ENCODE measurements at places on chromosomes 11 and 22.

DNA sequence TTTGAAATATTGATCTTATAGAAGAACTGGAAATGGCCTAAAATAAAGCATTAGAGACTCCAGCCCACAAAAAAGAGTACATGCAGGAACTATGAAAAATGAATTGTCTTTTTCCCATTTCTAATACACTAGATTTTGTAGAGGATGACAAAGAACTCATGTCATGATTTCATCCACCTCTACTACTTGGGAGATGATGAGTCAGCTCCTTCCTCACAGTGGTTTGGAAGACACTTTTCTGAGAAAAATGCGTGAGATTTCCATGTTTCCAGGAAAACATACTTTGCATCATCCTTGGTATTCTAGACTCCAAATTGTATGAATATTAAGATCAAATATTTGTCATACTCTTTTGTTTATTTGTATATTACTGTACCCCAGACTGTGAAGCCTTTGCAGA is 500.5 kb downstream of the FAM181B start:
- no peak for DNase-seq

DNA sequence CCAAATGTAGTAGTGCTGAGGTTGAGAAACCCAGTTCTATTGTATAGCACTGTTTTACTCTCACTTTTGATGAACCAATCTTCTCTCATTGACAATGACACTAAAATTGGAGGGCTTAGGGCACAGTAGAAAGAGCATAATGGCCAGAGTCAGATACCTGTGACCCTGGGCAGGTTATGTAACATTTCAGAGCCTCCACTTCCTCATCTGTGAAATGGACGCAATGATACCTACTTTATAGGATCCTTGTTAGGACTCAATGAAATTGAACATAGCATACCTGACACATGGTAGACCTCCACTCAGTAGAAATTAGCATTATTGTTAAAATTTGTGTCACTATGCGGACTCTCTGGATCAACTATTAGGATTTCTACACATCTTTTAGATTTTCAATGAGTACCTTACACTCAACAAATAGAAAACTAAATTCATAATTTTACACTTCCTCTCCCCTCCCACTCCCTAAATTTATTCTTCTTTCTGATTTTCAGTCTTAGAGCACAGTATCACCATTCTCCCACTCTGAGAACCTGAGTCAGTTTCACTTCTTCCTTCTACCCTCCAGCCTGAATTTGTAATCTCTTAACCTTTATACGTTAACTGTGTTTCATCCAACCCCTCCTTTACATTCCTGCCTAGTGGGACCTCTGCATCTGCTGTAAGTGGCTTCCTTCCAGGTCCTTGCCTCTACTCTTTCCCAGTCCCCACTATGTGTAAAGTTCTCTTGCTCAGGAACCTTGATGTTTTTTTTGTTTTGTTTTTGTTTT is 78.3 kb downstream of the MICAL2 start:
- no peak for DNase-seq

DNA sequence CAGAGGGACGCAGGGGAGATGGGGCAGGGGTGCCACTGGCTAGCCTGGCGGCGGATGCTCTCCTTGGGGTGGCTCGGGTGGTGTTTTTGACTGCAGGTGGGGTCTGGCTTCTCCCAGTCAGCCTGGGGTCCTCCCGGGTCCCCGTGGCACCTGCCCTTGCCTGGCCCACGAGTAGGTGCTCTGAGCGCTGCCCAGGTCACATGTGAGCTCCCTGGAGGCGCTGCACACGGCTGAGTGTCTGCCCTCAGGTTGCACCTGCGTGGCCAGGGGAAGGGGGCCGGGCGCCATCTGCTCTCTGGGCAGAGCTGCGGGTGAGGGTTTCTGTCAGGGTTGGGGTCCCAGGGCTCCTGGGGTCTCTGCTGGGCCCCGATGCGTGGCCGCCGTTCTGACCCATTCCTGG is 5.2 kb downstream of the TSPAN4 start:
- DNase-seq, result no peak

- no peak for DNase-seq
Observed at GRCh38 chr22:34841911-34842310, 224.0 kb upstream of the ISX start.

GRCh38 chr11:83438438-83438837 is 152.3 kb upstream of the CCDC90B start:
- DNase-seq, result no peak

DNA sequence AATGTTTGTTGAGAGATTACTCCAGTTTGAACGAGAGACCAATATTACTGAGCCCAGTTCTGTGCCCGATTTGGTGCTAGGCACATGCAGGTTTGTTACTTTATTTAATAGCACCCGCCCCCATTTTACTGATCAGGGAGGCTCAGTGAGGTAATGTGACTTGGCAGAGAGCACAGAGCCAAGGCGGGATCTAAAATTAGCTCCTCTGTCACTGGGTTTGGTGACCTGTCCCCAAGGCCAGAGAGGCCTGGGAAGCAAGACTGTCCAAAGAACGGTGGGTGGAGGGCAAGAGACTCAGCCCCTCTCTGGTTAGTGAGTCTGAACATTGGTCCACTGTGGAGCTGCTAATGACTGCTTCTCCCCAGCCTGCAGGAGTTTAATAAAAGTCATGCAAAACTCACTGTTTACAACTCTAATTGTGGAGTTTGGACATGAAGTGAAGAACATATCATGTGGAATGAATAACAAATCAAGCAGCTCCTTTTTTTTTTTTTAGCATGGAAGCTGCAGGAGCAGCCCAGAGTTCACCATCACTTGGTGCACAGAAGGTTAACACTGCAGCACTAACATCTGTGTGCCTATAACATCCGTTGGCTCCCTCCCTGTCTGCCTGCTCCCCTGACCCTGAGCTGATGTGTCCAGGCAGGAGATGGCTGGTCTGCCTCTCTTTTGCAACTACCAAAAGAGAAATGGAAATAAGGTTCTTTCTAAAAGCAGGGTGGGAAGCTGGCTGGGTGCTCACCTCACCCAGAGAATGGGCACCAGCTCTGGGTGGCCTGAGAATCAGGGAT is 39.0 kb downstream of the CSNK2A3 start:
- no peak for DNase-seq

GRCh38 chr11:67301313-67301921 is 1.9 kb upstream of the SSH3 start:
- DNase-seq, result no peak

- no peak for DNase-seq
Observed at GRCh38 chr11:32861850-32862577, 30.6 kb upstream of the QSER1 start.

DNA sequence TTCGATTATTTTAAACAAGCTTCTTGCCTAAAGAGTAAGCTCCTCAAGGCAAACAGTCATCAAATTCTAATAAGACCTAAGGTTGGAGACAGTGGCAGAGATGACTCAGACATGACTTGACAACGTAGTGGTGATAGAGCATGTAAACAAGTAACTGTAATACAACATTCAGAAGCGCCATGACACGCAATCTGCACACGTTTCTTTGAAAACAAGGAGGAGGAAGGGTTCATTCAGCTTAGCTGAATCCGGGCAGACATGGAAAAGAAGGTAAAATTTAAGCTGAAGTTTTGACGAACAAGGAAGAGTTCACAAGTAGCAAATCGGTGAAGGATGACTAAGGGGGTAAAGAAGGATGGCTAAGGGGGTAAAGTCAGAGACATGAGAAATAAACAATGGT is 152.4 kb upstream of the ZC3H12C start:
- no peak for DNase-seq

DNA sequence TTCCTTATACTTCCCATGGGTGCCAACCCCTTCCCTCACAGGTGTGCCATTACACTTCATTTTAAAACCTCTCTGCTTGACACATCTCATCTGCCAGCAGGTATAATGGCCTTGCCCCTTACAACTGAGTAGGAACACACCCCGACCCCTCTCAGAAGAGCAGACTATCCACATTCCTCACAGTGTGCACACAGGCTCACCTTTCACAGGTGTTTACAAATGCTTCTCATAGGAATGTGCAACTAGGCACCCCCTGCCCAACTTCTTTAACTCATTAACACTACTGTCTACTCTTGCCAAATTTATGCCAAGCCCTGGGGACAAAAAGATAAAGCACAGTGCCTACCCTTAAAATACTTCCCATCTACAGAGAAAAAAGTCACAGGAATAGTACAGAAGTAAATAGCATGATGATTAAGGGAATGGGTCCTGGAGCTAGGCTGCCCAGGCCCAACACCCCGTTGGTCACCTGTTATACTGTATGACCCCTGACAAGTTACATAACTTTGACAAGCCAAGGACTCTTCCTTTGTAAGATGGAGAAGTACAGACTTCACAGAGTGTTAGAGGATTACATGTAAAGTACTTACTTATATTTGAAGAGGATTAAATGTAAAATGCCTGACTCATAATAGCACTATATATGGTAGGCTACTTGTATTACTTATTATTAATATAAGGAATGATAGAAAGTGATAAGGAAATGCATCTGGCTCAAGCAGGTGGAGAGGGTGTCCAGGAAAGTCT is 15.2 kb downstream of the TRIM3 start:
- no peak for DNase-seq

- no peak for DNase-seq
Observed at GRCh38 chr11:48125866-48126265, 90.7 kb upstream of the OR4B1 start.

- no peak for DNase-seq
Observed at GRCh38 chr11:47800759-47801158, 33.6 kb upstream of the FNBP4 start.

Measured in NCI-H1436 (cell line).